Caudate nucleus (tissue), 63 donors: ENCODE measurements at places on chromosomes 4 and X.

- DNase-seq = no peak
These were observed 200.9 kb upstream of the FSTL5 start for GRCh38 chr4:162364651-162365050.

GRCh38 chr4:83013420-83013867, 2.8 kb upstream of the LIN54 start:
- DNase-seq = no peak

DNA sequence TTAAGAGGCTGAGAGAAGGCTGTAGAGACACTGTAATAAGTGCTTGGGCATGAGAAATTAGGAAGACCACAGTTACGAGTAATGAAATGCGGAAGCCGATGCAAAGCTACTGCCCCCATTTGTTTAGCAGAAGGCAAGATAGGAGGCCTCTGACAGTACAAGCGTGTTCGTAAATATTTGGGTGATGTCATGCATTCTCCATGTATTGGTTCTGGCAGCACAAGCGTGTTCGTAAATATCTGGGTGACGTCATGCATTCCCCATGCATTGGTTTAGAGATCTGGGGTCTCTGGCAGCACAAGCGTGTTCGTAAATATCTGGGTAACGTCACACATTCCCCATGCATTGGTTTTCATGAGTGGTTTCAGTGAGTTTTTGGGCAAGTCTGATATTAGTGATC, 661.5 kb upstream of the FRG1 start:
- DNase-seq = no peak

GRCh38 chrX:17007134-17007768, 60.8 kb downstream of the REPS2 start:
- no peak for DNase-seq

- DNase-seq = no peak
These were observed 430.7 kb downstream of the IDS start for GRCh38 chrX:149074398-149074797.
